T follicular helper cell (primary cell): ENCODE measurements at places on chromosomes 3 and 15.

- DNase-seq, result no peak
These were observed 150.5 kb upstream of the IQSEC1 start for GRCh38 chr3:13223574-13224237.

DNA sequence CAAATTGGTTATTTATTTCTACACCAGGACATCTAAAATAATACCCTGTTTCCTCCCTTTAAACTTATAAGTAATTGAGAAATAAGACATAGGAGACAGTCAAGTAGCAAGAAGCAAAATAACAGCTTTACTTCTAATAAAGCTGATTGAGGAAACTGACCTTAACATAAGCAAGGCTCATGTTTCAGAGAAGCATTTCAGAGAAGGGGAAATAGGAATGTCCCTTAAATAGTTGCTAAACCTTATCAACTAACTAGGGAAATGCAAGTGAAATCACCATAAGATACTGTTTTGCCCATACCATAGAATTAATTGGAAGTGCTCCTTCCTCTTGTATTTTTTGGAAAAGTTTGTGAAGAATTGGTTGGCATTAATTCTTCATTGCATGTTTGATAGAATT, 84.9 kb downstream of the B3GALNT1 start:
- no peak for DNase-seq

- no peak for DNase-seq
These were observed 443 bp upstream of the NR2F2 start for GRCh38 chr15:96330064-96330449.

DNA sequence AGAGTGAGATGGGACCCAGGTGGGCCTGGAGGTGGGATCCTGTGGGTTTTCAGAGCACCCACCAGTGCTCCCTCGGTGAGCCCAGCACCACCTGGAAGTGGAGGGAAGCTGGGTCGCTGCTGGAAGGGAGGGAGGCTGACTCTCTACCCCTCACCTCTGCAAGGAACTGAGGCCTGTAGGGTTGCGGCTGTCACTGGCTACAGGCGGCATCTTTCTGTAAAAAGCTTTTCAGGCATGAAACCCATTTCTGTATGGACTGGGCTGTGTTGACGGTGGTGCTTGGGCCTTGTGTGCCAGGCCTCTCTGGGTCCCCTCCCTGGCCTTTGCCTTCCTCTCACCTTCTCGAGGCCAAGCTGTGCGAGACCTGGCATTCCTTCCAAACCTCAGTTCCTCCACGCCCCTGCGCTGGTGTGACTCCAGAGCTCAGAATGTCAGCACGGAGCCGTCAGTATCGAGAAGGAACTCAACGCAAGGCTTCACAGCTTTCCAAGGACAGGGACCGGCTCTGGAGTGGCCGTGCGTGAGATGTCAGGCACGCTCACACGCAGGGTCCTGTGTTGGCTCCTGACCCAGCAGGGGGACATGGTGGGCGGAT, 16.6 kb downstream of the ABTB1 start:
- no peak for DNase-seq

GRCh38 chr15:89248584-89248983, 4.8 kb downstream of the FANCI start:
- no peak for DNase-seq

DNA sequence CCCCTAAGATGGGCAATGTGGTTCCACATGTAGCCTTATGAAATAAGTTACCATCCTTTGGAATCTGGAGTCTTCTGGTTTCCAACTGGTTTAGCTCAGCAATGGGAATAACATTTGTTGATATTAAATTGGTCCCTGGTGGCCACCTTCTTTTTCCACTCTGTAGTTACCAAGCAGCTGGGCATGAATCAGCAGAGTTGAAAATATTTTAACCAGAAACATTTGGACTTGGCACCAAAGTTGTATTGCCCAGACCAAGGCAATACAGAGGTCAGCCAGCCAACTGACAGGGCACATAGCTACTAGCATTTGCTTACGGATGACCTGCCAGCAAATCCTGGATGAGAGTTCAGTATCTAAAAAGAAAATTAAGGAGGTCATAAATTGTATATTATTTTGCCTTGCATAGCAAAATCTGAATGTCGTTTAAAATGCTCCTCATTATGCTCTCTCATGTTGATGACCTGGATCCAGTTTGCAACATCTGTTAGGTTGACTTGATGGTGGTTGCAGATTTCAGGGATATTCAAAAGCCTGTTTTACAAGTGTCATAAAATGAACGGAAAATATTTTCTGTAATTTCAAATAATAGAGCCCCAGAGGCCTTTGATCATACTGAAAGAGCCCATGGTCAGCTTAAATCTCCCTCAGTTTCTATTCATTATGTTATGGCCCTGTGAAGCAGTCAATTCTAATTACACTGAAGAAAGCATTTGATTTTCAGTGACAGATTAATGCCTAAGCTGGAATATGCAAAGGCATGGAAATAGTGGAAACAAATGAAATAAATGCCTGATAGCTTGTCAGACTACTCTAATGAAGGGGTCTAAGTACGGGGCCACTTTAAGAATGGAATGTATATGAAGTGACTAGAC, 54.6 kb downstream of the PPM1L start:
- no peak for DNase-seq

DNA sequence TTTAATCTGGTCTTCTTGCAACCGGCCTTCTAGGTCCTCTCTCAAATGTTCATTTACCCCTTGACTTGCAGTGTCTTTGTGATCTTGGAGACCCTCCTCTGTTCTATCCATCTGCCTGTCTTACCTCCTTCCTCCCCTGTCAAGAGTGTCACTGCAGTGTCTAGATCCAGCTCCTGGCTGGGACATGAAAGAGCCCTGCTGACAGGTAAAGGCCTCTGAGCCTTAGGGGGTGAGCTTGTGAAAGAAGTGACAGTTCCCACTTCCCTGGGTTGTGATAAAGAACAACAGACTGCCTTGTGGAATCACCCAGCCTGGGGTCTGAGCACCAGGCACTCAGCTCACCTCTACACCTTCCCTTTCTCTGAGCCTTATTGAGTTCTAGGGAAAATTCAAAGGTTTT, 68.0 kb downstream of the CDC25A start:
- no peak for DNase-seq

- no peak for DNase-seq
These were observed 24.2 kb downstream of the PIAS1 start for GRCh38 chr15:68078365-68078764.

DNA sequence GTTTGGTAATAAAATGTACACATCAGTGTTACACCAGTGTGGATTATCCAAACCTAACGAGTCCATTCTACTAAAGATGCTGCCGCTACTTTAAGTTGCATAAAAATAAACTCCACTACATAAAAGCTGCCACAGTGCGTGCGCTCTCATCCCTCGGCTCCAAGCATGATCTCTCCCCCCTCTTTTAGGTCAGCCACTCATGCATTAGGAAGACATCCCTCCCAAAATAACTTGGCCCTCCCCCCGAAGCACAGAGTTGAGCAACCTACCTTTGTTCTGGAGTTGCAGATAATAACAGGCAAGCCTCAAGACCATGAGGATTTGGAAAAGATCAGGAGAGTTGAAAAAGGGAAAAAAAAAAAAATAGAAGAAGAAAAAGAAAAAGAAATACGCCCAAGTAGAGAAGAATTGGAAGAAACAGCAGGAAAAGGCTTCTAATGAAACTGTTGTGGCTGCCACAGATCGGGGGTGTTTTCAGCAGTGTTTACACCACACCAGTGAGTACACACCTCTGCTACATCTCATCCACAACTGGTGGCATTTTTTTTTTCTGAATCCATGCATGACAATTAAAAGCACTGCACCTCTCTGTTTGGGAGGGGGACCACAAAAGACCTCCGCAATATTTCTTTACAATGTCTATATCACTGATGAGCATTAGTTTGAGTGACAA, 339.2 kb downstream of the FOXP1 start:
- no peak for DNase-seq

DNA sequence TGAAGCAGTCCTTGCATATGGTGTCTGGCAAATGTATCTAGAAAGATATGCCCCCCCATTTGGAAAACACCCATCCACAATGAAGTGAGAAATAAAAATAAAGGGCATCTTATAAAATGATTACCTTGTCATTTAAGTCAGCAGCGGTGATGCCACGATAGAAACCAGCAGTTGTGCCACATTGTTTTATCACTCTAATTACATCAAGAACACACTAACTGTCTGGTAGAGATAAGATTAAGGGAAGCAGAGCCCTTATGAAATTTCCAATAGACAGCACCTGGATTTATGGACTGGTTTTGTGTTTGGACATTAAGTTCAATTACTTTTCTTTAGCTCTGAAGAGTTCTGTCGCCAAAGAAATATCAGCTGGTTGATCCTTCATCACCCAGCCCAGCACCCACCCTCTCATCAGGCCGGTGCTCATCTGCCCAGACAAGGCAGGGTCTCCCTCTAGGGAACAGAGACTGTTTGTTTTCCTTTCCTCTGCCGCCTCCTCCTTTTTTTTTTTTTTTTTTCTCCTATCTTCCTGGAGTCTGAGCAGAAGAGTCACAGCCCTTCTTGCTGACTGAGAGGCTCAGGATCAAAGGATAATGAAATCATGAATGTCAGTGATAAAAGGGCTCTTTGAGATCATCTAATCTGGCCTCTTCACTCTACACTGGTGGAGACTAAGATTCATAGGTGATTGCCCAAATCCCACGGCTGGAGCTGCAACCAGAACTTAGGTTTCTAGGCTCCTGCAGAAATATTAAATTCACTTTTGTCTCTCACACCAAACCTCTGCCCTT, 464.1 kb downstream of the NTRK3 start:
- no peak for DNase-seq

GRCh38 chr3:53267766-53268165, 11.9 kb upstream of the TKT start:
- no peak for DNase-seq

GRCh38 chr15:90648137-90649070, 68.7 kb upstream of the BLM start:
- DNase-seq, result peak; percentile 42

- no peak for DNase-seq
These were observed 634.8 kb upstream of the UBE2E2 start for GRCh38 chr3:22568285-22568684.

DNA sequence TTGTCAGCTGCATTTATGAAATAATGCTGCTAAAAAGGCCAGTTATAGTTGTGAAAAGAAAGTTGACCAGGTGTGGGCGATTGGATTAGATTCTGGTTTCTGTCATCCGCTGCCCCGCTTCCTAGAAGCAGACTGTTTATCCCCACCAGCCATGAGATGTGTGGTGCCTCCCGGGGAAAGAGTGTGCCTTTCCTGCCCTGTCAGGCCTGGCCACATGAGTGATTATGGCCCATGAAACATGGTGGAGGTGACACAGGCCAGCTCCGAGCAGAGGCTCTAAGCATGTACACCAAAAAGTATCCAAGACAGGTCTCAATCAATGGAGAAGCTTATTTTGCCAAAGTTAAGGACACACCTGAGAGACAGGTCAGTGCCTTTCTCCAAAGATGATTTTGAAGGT, 85.4 kb upstream of the ABHD2 start:
- no peak for DNase-seq

DNA sequence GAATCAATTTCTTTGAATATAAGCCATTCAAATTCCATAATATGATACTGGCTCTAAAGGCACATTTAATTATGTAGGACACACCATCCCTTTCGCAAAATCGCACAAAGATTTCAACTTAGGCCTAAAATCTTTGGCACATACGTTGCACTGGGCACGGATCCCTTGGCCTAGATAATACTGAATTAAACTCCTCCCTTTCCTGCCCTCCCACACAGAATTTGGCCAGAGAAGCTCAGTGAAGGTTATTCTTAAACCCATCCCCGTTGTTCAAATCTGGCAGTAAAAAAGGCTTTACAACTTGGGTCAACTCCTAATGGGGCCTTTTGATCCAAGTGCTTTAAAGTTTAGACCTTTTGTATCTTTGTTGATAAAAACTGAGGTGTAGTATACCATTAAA, 247.2 kb downstream of the PTPRG start:
- DNase-seq, result no peak

GRCh38 chr3:38805765-38806386, 10.1 kb downstream of the SCN10A start:
- DNase-seq, result no peak

GRCh38 chr15:89035150-89035549, 53.1 kb upstream of the ABHD2 start:
- DNase-seq, result no peak

- DNase-seq, result no peak
These were observed 70.8 kb downstream of the ADAMTS9 start for GRCh38 chr3:64616953-64617352.

DNA sequence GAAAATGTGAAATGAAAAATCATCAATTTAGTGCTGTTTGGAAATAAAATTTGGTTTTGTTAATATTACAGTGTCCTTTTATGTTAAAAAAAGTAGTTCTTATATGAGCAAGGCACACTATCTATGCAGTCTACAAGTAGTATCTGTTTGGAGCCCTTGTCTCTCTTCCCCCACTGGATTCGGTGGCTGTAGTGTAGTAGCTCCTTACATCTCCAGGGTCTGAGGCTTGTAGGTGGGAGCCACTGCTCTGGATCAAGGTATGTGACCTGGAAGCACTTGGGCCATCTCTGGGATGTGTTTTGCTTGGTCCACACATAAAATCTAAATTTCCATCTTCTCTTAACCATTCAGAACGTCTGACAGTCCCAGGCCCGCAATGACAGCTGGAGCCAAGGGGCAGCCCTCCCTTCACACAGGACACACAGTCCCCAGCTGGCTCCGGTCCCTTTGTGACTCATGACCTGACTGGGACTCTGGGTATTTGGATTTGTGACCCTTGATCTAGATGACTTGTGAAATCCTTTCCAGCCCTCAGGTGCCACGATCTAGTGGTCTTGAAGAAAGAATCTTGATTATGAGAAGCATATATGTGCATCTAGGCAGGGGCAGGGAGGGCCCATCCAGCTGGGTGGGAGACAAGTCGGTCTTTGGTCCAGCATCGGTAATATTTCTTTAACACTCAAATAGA, 80.0 kb downstream of the USP13 start:
- no peak for DNase-seq

DNA sequence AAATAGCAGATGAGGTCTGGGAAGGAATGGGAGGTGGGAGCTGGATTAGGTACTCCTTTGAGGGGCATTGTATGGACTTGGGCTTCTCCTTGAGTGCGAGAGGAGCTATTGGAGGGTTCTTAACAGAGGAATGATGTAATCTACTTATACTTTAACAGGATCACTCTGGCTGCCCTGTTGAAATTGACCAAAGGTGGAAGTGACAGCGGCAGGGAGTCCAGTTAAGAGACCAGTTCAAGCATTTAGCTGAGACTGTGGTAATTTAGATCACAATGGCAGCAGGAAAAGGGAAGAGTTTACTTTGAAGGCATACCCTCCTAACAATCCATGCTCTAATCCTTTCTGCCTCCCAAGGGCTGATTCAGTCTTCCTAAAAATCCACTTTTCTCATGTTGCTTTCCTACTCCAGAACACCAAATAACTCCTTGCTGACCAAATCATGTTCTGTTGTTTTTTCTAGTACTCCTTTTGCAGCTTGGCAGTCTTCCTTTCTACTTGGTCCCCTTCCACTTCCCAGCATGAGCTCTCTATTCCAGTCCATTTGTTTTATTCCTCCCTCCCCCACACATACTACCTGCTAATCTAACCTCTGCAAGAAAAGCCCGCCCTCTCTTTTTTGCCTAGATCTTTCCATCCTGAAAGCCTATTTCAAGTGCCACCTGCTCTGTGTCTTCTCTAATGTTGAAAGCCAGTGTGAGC, 139.4 kb downstream of the NECTIN3 start:
- DNase-seq, result no peak

GRCh38 chr3:47877290-47877689, 74.4 kb downstream of the DHX30 start:
- DNase-seq, result no peak
